ENCODE measurements at places on chromosomes 1 and 21. TPM values are rescaled to one million over a fixed set of nuclear protein-coding genes. Genes with fewer than 3 reads are reported as not detected.
A peak's percentile ranks its signal among the peaks of the same experiment; 100 is the strongest.

DNA sequence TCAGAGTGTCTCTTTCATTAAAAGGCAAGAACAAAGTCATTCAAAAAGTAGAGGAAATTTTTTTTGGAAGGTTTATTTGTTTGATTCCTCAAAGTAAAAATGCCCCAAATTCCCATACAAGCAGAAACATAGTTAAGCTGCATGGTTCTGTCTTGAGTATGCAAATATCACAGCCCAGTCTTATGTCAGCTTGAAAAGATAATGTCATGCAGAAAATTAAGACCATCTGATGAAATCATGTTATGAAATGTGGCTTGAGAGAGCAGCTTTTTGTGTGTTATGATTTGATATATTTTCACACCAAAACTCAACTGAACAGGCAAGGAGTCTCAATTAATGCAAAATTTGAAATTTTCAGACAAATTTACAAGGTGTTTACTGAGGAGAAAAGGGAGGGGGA, 411.0 kb downstream of the LMO4 start:
- DNase-seq: no peak

DNA sequence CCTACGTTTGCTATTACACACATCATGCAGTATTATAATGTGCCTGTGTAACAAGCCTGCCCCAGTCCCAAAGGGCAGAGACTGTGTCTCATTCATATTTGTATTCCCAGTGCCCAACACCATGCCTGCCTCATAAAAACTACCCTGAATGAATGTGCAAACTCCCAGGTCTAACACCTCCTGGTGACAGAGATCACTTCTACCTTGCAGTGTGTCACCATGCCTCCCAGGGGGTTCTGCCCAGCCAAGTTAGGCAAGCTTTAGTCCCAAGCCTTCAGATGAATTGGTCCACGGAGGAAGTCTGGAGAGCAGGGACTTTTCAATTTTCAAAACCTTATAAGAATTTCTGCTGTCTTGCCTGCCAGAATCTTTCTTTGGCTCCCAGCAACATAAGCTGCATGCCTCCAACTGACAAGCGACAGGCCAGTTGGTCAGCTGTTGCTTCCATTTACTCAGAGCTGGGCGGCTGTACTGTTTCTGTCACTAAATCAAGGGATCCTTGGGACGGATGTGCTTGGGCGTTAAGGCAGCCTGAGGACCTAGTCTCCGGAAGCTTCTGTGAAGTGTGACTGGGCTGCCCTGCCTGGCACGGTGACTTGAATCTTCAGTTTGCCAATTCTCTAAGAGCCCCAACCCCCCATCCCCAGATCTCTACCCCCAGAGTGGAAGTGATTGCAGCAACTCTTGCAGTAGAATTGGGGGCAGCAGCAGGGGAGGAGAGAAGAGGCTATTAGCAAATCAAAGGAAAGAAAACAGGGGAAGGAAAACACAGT, 1.2 kb downstream of the RXRG start:
- no peak for DNase-seq

The HEYL gene
- total RNA-seq: 19.8 TPM

DNA sequence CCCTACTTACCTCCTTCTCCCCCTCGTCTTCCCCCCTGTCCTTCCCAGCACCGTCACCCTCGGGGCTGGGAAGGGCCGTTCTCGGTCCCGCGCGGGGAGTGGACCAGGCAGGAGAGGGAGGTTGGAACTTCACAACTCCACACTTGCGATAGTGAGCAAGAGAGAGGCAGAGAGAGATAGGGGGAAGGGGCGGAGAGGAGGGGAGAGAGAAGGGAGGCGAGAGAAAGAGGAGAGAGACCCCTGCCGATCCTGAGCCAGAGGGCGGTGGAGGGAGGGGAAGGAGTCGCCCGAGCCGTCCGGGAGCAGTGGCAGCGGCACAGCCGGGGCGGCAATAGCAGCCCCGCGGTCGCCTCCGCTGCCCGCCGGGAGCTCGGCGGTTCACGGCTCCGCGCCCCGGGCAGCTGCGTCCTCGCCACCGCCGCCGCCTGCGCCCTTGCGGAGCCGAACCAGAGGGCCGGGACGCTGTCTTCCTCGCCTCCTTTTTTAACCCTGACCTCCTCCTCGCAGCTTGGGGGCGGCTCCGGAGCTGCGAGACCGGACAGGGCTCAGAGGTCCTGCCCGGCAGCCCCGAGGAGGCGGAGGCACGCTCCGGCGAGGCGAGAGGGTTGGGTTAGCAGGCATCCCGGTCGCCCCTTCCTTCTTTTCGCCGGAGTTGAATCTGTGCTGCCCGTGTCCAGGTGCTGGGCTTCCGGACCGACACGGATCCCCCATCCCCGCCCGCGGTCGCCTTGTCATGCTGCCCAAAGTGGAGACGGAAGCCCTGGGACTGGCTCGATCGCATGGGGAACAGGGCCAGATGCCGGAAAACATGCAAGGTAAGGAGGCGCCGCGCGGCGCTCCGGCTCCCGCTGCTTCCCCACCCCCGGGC, 11.7 kb downstream of the NR5A2 start:
- DNase-seq: peak; percentile 65

DNA sequence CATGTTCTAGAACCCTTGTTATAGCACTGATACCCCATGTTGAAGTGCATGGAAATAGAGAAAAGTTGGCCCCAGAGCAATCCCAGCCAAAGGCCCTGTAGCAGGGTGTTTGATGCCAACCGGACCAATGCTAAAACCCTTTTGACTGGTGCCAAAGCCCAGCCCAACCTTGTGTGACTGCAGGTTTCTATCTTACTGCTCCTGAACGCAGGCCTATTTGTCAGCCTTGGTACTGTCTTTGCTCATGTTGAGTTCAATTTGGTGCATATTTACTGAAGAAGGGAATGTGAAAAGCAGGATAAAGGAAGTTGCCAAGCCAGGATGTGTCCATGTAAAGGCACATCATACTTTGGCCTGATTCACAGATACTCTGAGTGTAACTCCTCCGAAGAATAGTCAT, 51.7 kb upstream of the NFASC start:
- no peak for DNase-seq

GRCh38 chr1:71086331-71086730, 5.5 kb upstream of the ZRANB2 start:
- no peak for DNase-seq

- peak; percentile 86 for DNase-seq
These were observed 178.8 kb upstream of the NFIA start for GRCh38 chr1:60903591-60903990.

DNA sequence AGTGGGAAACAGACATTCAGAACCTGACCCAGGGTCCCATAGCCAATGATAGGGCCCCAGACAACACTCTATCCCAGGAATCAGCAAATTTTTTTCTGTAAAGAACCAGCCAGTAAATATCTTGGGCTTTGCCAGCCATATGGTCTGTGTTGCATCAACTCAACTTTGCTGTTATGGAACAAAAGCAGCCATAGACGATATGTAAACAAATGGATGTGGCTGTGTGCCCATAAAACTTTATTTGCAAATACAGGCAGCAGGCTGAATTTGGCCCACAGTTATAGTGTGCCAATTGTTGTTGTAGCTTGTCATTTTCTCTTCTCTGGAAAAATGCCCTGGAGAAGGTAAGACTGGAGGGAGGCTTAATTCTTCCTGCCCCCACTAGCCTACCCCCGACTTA, 431.1 kb upstream of the VAMP3 start:
- DNase-seq: no peak

The SV2A gene
- total RNA-seq: 0.51 TPM

GRCh38 chr1:207243442-207244408, 77.8 kb upstream of the CD55 start:
- no peak for DNase-seq
